ENCODE measurements at places on chromosomes 6 and 20.

DNA sequence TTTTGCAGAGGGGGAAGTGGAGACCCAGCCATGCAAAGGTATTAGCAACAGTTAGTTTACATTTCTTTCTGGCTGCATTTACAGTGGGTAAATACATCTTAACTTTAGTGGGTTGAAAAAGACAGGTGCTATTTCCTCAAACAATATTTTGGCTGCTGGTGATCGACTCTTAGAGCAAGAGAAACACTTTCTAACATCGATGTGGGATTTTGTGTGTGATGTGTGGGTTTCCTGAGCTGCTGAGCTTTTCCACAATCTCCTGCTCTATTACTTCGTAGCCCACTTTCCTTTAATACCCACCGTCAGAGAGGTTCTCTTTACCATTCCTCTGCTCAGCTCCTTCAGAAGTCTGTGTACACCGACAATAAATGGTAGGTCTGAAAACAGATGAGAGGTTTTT, 339.0 kb downstream of the NRN1 start:
- DNase-seq = no peak

- peak; percentile 81 for DNase-seq
Observed at GRCh38 chr6:30828027-30828962, 56.0 kb upstream of the DDR1 start.

DNA sequence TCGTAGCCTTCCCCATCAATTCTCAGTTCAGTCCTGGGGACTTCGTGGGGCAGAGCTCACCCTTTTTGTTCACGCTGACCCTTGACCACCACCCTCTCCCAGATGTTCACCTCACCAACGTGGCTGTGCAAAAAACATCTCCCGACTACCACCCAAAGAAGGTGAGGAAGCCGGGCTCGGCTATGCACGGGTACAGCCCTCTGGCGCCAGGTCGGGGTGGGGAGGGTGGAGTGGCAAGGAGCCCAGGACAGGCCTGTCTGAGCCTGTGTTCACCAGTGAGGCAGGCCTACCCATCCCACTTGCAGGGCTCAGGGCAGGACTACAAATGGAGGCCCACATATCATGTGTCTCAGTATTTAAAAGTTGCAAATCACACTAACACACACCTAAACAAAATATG, 18.1 kb downstream of the PDRG1 start:
- DNase-seq = no peak

DNA sequence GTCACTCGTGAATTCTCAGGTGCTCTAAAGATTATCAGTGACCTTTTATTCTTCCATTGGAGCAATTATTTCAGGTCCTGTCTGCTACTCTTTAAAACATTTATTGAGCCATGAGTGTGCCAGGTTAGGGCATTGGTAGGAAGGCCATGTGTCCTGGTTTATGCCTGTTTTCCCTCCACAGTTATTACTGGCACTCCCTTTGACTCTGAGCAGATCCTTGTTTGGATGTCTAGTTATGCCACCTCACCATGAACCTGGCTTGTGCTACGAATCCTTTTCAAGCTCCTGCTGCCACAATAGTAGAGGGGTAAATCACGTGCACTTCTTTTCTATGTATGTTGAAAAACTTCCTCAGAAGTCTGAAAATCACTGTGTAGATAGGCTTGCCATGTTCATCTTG, 27.4 kb downstream of the CRYBG1 start:
- DNase-seq = no peak

DNA sequence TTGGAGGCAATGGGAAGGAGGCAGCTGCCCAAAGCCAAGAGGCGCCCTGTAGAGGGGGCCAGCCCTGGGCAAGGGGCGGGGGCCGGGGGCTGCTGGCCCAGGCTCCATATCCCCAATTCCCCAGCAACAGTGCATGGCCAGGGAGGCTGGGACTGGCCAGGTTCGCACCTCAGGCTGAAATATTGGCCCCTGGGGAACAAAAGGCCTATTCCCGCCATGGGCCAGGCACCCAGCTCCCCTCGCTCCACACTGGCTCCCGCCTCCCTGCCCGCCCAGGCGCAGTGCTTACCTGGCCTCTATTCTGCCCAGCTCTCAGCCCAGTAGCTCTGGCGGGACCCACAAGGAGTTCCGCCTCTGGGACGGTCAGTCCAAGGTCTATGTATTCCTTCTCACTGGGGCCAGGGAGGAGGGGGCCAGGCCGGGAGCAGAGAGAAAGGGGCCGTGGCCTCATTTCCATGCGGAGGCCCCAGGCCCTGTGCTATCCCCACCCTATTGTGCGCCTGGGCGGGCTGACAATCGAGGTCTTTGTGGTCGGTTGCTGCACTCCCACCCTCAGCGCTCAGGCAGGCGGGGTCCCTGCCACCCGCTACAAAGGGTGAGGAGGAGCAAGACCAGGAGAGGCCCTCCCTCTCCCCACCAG, 42.3 kb downstream of the YTHDF1 start:
- DNase-seq = no peak

DNA sequence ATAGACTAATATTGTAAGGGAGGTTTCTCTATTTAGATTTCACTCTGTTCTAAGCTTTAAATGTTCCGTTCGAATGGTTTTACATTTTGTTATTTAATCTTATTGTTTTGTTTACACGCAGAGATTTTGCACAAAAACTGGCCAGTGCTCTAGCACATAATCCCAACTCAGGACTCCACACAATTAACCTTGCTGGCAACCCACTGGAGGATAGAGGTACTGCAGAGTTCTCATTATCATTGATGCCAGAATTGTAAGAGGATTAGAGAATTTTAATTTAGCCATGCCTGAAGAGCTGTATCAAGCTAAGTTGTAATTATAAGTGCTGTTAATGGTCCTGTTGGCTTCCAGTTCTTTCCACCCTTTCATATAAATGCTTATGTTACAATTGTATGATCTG, 179.7 kb upstream of the SCGN start:
- DNase-seq = peak; percentile 8

DNA sequence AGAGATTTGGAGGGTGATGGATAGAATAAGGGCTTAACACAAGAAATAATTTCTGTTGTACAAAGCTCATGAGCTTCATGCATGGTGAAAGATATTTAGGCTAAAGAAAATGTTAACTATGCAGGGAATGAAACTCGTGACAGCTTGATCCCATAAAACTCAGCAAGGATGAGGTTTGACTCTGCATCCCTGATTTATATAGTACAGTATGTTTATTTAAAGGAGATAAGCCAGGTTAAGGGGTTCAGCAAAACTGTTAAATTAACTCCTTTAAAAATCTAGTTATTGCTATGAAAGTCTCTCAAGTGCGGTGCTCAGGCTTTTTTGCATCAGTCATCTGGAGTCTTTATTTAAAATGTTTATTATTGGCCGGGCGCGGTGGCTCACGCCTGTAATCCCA, 326.4 kb downstream of the LAMA2 start:
- no peak for DNase-seq

GRCh38 chr6:105384004-105384403, 18.9 kb downstream of the PREP start:
- no peak for DNase-seq

GRCh38 chr20:58598211-58599015, 52.7 kb upstream of the STX16 start:
- DNase-seq = no peak

- no peak for DNase-seq
Observed at GRCh38 chr6:85169189-85169588, 280.7 kb upstream of the NT5E start.

- DNase-seq = no peak
Observed at GRCh38 chr20:46195264-46196036, 77.3 kb downstream of the CD40 start.

- DNase-seq = peak; percentile 20
Observed at GRCh38 chr20:49132995-49133478, 55.1 kb downstream of the STAU1 start.

DNA sequence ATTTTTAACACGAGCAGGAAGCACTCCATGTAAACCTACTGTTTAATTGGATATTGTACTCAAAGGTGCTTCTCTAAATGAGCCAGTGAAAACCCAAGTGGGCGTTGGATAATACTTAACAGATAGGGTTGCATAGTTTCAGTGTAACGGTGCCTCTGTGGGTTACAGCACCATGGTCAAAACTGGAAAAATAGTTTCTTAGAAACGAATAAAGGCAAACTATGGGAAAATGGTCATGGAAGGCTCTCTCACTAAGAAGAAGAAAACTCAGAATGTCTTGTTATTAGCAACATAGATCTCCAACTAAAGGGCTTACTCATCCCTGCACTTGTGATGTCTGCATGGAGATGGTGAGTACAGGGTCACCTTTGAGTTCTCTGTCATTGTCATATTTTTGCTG, 59.1 kb upstream of the NEDD9 start:
- no peak for DNase-seq

- no peak for DNase-seq
Observed at GRCh38 chr6:155329460-155330132, 15.3 kb upstream of the TFB1M start.

- DNase-seq = no peak
Observed at GRCh38 chr6:102679865-102680264, 1286.4 kb downstream of the GRIK2 start.

- DNase-seq = no peak
Observed at GRCh38 chr6:54185885-54186284, 74.6 kb downstream of the MLIP start.

DNA sequence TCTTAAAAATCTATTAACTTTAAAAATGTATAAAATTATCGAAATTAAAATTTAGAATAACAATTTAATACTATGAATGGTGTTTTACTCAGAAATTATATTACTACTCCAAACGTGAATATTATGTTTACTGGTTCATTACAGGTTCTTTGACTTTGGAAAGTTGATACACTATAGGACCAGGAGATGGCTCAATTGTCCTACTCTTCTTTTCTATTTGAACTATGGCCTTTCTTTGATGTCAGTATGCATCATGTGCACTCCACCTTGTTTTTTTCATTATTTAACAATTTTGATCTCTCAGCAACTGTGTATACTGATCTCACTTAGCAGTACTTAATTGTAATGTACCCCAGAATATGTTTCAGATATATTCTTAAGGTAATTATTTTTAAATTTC, 391.5 kb upstream of the MANEA start:
- no peak for DNase-seq

- DNase-seq = peak; percentile 97
Observed at GRCh38 chr20:50186151-50186885, 4.3 kb upstream of the CEBPB start.

- DNase-seq = no peak
Observed at GRCh38 chr6:39804466-39805065, 12.4 kb downstream of the DAAM2 start.

GRCh38 chr6:34412016-34412415, 13.9 kb downstream of the RPS10 start:
- DNase-seq = no peak

DNA sequence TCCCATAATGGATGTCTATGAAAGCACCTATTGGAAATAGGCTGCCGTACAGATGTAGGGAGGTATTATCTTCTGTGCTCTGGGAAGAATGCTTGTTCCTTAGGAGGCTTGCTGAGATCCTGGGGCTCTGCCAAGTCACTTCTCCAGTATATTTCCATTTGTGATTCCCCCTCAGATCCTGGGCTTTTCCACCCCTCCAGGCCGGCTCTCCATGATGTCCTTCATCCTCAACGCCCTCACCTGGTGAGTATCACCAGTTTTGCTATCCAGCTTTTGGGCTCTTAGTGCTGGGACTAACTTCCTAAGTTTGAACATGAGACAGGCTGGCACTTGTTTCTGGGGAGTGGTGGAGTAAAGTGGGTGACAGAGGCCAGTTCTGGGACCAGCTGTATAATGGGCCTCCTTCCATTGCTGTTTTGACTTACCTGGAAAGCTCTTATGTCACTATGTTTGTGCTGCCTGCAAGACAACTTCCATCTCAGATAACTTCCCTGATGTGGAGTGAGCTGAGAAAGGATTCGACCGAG, 2.6 kb downstream of the SYS1 start:
- DNase-seq = no peak

DNA sequence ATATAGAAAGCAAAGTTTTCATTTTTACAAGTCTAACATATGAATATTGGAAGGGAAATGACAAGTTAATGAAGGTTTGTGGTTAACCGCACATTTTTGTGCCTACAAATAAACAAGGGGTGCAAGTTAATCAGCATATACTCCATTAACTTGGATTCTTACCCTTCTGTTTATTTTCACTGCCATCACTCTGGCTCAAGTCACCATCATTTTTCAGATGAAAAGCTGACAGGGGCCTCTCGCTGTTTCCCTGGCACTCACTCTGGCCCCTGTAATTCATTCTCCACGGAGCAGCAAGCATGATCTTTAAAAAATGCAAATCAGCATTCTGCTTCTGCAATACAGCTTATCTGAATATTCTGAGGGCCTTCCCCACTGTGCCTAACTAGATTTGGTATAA, 29.8 kb downstream of the APCDD1L start:
- DNase-seq = no peak

GRCh38 chr6:6781873-6782227, 193.3 kb downstream of the LY86 start:
- no peak for DNase-seq

DNA sequence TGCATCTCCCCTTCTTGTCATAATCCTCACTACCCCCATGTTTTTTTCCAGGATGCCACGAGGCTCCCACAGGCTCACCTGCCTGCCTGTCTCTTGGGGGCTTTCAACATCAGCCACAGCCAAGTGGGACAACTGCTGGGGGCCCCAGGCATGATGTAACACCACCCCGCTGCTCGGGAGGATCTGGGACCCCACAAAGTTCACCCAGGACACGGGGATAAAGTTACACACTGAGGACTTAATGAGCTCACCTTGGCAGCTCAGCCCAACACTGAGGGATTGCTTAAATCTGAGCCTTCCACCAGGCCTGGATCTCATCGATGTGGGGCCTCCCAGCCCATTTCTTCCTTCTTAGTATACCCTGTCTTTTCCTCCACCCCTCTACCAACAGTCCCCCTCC, 56.4 kb upstream of the NNAT start:
- DNase-seq = no peak

- DNase-seq = no peak
Observed at GRCh38 chr6:139904158-139904533, 529.7 kb upstream of the CITED2 start.

- no peak for DNase-seq
Observed at GRCh38 chr6:90425161-90425641, 128.6 kb upstream of the BACH2 start.

DNA sequence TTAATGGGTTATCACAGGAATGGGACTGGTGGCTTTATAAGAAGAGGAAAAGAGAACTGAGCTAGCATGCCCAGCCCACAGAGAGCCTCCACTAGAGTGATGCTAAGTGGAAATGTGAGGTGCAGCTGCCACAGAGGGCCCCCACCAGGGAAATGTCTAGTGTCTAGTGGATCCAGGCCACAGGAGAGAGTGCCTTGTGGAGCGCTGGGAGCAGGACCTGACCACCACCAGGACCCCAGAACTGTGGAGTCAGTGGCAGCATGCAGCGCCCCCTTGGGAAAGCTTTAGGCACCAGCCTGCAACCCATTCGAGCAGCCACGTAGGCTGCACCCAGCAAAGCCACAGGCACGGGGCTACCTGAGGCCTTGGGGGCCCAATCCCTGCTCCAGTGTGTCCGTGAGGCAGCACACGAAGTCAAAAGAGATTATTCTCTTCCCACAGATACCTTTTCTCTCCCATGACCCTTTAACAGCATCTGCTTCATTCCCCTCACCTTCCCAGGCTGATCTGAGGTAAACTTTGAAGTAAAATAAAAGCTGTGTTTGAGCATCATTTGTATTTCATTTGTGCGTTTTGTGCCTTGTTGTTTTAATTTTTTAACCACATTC, 4.4 kb downstream of the HLA-E start:
- DNase-seq = no peak

- no peak for DNase-seq
Observed at GRCh38 chr6:106293116-106293515, 32.4 kb downstream of the ATG5 start.

- no peak for DNase-seq
Observed at GRCh38 chr6:77561768-77562314, 91.0 kb upstream of the MEI4 start.

GRCh38 chr20:11331096-11331495, 586.6 kb upstream of the BTBD3 start:
- DNase-seq = no peak

- DNase-seq = no peak
Observed at GRCh38 chr20:34627458-34627857, 49.4 kb downstream of the PIGU start.
